ENCODE measurements at places on chromosomes 3 and 15.

DNA sequence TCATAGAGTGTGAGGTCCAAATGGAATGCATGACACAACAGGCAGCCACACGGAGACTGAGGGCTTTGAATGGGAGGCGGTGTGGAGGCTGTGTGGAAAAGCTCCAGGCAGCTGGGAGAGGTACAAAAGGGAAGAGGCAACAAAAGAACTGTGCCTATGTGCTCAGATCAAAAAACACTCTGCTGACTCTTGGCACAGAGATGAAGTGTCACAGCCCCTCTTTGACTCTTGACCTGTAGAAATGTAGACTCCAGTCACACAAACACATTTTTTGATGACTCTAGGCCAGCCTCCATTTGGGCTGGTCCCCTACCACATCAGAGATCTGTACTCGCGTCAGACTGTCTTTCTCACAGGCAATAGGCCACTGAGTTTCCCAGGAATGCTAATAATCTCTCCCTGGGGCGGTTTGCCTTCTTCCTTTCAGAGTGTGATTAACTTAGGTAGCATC lies 456.0 kb downstream of the TUSC7 start:
- DNase-seq, result no peak

DNA sequence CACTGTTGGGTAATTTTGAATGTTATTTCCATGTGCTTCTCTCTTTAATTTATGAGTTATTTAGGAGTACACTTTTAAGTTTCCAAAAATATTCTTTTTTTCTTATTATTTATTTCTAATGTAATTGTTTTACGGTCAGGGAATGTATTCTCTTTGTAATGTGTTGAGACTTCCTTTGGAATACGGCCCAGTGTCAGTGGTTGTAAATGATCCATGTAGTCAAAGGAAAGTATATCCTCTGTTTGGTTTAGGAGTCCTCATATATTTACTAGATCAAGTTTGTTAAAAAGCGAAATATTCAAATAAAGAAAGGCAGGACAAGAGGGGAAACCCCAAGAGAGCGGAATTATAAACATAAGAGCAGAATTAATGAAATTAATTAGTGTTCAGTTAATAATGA lies 49.0 kb upstream of the ADGRG7 start:
- no peak for DNase-seq

DNA sequence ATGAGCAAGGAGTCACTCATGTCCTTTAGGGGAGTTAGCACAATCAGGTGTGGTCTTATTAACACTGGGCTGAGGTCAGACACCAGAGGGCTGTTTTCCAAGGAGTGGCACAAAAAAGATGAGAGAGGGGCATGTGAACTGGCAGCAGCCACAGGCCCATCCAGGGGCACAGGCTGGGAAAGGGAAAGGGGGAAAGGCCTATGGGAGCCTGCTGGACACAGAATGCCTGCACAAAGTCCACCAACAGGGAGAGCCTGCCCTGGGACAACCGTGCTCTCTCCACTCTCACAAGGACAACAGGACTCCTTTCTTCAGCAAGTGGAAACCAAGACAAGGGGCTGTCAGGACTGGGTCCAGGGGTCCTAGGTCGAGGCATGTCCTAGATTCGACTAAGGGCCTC lies 109.6 kb downstream of the ADCY5 start:
- DNase-seq, result no peak

DNA sequence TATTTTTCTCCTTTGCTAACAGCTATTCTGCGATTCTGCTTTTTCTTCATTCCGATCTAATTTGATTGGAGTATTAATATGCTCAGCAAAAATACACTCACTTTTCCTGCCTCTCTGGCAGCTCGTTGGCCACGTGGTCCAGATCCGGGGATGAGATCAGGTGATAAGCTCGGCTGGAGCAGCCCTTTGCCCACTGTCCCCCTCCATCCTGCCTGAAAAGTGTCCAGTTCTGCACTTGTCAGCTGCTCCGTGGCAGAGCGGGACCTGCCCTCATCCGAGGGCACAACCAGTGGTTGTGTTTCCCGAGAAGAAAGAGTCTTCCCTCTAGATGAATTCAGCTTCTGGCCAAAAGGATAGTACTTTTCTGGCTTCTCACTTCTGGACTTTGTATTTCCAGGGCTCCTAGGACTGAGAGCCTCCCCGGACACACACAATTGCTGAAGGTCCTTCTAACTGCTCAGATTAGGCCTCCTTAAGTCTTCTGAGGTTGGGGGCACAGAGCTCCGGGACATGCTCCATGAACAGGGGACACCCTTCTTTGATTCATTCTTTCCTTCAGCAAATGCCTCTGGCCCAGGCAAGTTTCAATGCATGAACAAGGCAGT lies 103.9 kb upstream of the ALDH1A3 start:
- DNase-seq, result no peak

DNA sequence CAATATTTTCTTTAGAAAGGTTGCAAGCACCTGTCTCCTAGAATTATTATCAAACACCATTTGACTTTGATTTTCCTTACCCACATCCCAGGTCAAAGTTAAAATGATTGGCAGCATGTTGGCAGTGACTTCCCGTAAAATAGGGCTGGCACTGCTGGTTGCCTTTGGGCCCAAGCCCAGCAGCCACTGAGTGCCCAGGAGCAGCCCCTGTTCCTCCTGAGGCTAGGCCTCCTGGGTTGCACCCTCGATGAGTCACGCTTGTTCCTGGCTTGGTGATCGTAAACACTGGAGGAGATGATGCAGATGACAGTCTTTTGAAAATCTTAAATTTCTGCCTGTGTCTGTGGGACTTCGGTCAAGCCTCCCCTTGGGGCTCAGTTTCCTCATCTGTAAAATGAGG lies 290.0 kb downstream of the TLE3 start:
- DNase-seq, result no peak

DNA sequence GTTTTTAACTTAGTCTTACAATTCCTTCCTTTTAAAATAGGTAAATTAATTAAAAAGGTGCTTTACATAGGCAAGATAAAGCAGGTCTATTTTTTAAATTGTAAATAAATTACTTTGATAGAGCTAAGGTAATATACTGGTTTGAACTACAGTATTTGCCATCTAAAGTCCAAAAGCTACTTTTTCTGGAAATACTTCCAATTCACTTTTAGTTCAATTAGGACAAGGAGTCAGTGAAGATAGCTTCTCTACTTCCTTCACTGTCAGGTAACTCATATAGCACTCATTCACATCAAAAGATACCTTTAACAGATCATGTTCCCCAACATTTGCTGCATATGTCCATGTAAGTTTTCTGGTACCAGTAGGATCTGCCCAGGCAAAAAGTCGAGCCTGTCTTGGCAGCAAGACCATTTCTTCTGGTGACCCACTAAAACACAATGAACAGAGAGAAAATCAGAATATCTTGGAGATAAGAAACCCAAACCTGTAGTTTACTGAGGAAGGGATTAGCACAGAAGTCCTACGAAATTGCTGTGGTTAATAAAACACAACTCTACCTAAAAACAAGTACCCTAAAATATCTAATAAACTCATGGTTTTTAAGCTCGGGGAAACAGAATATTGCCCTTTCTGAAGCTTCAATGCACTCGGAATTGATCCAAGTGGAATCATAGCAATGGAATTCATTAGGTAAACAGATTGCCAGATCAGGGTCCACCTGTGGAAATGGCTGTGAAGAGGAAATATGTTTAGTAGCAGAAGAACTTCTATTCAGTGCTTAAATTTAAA lies 153.1 kb downstream of the VPS13C start:
- DNase-seq, result no peak

- no peak for DNase-seq
Measured at GRCh38 chr3:157046520-157046919, 113.4 kb downstream of the CCNL1 start.

- DNase-seq, result no peak
Measured at GRCh38 chr3:191634902-191635301, 173.9 kb downstream of the PYDC2 start.

DNA sequence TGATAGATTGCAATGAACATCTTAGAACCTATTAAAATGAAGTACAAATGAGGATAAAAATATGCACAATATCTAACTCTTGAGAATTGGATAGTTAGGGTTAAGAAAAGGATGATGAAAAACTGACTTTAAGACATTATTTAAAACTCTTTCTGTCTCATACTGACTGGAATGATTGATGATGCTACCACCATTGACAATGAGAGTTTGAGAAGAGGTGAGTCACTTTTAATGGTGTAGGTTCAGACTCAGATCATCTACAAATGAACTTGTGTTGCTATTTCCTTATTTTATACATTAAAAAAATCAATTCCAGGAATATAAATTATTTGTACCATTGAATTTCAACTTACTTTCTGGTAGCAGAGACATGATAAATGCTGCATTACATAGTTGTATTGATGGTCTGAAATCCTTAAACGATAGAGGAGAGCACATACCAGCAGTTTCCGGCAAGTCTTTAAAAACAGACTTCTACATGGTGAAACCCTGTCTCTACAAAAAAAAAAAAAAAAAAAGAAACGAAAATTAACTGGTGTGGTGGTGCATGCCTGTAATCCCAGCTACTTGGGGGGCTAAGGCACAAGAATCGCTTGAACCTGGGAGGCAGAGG lies 409.0 kb downstream of the OTOL1 start:
- DNase-seq, result no peak

DNA sequence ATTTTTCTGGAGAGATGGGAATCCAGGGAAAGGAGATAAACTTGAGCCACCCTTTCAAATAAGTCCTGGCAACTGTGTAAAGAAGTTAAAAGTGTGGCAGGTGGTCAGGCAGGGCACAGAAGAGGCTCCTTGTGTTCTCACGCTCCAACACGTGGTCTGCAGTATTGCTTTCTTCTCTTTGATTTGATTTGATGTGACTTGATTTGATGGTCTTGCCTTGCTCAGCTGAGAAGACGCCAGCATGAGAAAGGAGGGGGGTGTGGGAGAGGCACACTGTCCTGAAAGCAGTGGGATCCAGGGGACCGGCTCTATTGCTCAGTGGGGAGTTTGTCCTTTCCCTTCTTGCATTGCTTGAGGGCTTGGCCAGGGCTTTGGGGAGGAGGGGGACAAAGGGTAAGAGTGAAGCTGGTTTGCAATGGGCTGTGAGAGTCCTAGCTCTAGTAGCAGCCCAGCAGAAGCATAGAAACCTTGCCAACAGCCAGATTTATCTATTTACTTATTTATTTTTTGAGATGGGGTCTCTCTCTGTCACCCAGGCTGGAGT lies 25.7 kb upstream of the NEO1 start:
- DNase-seq, result no peak

GRCh38 chr15:101288905-101289513 lies 6.0 kb downstream of the SNRPA1 start:
- peak; percentile 50 for DNase-seq

- DNase-seq, result peak; percentile 72
Measured at GRCh38 chr3:182491577-182491976, 301.7 kb upstream of the ATP11B start.

- DNase-seq, result no peak
Measured at GRCh38 chr3:189158034-189158433, 13.7 kb upstream of the TPRG1 start.

GRCh38 chr3:33103480-33103879 lies 6.5 kb upstream of the GLB1 start:
- no peak for DNase-seq

- no peak for DNase-seq
Measured at GRCh38 chr3:138809500-138810256, 25.1 kb downstream of the PIK3CB start.

DNA sequence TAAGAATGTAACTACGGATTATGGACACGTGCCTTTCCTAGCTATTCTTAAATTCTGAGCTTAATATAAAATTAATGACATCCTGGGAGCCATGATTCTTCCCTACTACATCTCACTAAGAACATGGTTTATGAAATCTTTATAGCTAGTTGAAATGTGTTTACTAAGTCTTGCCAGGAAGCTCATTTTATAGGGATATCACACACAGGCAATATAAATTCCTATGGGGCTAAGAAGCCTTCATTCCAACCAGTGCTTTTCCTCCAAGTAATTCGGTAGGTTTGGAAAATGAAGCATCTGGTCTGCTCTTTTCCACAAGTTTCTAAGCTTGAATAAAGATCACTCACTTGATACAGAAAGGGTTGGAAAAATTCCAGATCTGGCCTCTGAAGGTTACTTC lies 802.6 kb downstream of the FHIT start:
- DNase-seq, result no peak

DNA sequence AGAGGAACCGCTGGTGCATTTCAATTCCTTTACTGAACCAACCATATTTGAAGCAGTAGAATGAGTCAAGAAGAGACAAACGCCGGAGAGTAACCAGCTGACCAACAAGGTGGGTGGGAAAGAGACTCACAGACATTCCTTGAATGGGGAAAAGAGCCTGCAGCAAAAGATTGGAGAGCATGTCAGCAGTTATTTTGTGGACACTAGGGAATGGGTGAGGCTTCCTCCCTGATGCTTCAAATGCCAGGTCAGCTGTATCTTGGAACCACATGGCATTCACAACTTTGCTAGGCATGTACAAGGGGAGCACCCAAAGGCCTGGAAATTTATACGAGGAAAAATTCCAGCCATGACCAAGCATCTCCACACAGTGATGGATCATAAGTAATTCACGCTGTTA lies 29.9 kb upstream of the ZKSCAN7 start:
- no peak for DNase-seq

DNA sequence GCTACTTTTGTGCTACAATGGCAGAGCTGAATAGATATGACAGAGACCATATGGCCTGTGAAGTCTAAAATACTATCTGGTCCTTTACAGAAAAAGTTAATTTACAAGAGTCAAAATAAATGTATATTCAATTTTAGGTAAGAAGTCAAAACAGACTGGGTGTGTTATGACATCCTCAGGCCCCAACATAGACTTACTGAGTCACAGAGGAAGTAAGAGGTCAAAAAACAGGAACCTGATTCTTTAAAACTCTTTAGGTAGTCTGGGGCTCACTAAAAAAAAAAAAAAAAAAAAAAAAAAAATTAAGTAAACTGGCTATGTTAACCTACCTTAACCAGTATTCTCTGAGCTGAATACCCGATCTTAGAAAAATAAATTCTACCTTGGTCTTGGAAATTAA lies 13.1 kb downstream of the DNAAF4 start:
- no peak for DNase-seq

DNA sequence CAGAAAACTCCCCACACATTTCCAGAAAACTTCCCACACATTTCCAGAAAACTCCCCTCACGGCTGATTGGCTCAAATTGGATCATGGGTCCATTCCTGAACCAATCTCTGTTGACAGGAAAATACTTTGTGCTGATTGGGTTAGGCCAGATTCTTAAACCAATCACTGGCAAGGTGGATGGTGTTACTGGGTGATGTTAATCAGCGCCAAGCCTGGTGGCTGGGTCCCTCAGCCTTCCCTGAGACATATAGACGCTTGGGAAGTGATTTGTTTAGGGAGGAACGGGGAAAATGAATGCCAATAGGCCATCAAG lies 199.4 kb upstream of the UBE2E2 start:
- DNase-seq, result no peak

DNA sequence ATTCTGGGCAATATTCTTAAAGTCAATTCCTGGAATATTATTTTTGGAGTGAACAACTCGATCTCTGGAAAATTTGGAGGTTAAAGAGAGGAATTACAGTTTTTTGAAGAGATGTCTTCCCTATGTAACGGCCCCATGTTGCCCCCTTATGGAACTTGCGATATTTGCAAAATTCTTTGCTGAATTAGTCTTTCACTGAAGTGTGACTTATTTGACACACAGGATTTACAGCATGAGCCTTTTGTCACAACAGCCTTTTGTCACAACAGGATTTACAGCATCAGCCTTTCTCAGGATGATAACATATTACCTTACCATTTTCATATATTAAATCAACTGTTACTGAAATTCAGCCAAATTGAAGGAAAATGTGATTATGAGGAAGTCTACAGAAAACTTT lies 37.8 kb upstream of the SPTSSB start:
- peak; percentile 81 for DNase-seq

GRCh38 chr3:145943952-145944351 lies 217.0 kb downstream of the PLOD2 start:
- no peak for DNase-seq

- no peak for DNase-seq
Measured at GRCh38 chr3:136192831-136193230, 3.3 kb downstream of the MSL2 start.

- no peak for DNase-seq
Measured at GRCh38 chr3:13391308-13391707, 28.8 kb downstream of the NUP210 start.

Measured in COR-L47 (cell line).